ENCODE measurements at places on chromosomes 16 and 17.

- no peak for DNase-seq
Measured at GRCh38 chr17:44417553-44417952, 28.1 kb upstream of the ITGA2B start.

DNA sequence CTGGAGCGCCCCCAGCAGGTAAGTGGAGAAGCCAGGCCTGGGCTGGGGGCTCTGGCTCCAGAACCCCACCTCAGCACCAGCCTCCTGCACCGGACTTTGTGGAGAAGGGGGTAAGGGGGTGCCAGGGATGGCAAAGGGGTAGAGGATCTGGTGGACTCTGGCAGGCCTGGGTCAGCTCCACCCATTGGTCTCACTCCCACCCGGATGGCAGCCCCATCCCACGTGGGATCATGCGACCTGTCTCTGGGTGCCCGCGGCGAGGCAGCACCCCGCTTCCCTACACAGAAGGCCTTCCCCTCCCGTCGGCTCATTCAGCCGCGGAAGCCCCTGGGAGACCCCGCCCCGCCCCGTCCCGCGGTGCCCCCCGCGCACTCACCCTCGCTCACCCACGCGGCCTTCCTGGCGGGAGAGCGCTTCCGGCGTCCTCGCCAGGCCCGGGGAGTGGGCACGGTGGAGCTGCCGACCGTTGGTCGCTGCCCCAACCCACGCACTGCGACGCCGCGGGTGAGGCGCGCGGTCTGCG, 498 bp upstream of the PLEKHG4 start:
- no peak for DNase-seq

DNA sequence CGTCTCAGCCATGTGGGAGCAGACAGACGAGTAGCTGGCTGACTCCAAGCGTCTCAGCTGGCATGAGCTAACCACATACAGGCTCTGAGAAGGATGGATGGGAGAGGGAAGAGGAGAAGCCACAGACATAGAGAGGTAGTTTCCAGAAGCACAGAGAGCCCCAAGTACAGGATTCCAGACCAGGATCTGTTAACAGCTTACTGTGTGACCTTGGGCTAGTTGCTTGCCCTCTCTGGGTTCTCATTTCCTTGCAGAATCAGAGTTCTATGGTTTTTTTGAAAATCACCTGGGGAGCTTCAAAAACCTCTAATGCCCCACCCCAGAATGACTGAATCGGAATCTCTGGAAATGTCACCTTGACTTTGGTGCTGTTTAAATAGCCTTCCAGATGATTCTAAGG, 60.2 kb downstream of the ABCC6 start:
- DNase-seq, result no peak

GRCh38 chr17:3815925-3816324, 14.9 kb upstream of the ITGAE start:
- no peak for DNase-seq

DNA sequence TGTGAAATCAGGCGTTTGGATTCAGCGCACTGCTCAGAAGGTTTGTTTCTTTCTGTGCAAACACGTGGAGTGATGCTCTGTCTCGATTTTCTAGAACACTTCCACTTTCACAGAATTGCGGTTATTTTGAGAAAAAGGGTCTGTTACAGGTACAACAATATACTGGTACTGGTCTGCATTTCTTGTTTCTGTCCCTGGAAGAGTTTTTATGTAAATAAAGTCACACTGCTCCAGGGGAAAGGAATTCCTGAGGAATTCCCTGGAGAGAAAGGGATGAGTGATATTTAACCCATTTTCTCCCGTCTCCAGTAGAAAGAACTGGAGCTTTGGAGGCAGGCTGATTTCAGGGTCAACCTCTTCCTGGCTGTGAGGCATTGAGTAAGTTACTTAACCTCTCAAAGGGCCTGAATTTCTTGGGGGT, 16.2 kb upstream of the RMI2 start:
- no peak for DNase-seq

DNA sequence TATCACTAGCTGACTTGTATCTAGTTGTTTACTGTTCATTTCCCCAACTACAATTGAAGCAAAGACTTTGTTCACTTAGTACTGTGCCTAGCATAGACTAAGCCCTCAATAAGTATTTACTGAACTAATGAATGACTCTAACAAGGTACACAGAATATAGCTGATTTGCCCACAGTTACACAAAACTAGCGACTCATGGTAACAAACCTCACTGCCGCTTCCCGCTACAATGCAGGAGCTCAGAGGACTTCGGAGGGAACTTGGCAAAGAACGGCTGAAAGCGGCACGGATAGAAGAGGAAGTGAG, 524 bp downstream of the EFTUD2 start:
- DNase-seq, result no peak

DNA sequence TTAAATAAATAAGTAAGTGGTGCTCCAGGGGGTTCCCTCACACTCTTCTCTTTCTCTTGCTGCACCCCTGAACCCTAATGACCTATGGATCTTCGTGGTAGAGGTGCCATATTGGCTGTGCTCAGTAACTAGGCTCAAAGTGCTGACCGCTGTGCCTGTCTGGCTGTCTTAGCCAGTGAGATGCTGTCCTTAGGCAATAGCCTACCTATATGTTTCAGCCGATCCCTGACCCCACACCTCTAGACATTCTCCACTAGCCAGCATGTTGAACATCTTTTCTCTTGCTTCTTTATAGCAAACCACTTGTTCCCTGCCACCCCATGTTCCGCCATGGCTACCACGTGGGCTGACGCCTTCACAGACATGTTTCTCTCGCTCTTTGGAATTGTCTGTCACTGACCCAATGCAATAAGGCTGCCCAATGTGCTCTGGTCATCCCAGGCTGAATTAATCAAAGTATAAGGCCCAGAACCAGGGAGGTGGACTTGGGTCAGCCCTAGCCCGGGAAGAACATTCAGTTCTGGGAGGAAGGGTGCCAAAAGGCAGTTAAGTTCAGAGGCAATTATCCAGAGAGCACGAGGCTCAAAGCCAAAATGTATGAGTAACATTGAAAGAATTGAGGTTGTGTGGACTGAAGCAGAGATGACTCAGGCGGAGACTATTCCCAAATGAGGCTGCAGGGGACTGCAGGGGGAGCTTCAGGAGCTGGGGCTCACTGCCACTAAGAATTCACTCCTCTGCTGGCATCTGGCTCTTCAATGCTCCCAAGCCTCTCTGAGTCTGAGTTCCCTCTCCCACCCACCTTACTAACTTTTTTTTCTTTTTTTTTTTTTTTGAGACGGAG, 28.7 kb upstream of the TNRC6A start:
- peak; percentile 92 for DNase-seq

- DNase-seq, result no peak
Measured at GRCh38 chr16:50999181-50999580, 151.9 kb downstream of the SALL1 start.

GRCh38 chr16:615122-615521, 15.7 kb upstream of the WFIKKN1 start:
- no peak for DNase-seq

DNA sequence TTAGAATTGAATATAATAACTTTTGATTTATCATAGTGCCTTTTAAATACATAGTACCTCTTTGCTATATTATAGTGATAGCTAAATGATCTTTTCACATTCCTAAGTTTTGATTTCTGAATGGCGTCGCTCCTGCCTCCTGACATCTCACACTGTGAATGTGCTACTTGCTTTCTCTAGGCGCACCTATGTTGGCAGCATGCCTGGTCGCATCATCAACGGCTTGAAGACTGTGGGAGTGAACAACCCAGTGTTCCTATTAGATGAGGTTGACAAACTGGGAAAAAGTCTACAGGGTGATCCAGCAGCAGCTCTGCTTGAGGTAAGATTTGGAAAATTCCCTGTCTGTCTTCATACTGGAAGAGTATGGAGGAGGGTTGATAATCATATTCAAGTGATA, 29.8 kb upstream of the ABCC11 start:
- no peak for DNase-seq

- no peak for DNase-seq
Measured at GRCh38 chr16:12255473-12255872, 278.9 kb downstream of the SNX29 start.

DNA sequence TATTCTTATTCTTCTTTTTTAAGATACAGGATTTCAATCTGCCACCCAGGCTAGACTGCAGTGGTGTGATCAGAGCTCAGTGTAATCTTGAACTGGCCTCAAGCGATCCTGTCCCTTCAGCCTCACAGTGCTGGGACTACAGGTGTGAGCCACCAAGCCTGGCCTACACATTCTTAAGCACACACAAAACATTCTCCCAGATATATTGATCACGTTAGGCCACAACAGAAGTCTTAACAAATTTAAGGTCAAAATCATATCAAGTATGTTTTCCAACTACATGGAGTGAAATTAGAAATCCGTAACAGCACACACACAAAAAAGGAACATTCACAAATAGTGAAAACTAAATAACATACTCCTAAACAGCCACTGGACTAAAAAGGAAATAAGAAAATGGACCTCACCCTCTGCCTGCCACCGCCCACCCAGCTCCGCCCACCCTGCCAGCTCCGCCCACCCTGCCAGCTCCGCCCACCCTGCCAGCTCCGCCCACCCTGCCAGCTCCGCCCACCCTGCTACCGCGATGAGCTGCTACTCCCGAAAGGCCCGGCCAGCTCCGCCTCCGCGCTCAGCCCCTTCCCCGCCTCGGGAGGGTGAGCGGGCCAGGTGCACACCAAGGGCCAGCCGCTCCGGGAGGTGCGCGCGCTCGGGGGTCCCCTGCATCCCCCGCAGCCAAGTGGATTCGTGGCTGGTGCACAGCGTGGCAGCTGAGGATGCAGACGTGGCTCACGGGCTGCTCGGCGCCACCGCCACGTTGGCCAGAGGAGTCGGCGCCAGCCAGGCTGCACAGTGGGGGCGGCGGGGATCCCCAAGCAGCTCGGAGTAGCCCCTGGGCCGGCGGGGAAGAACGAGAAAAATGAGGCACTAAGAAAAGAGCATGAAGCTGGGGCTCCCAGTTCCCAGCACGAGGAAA, 41.2 kb downstream of the C16orf87 start:
- DNase-seq, result peak; percentile 57

DNA sequence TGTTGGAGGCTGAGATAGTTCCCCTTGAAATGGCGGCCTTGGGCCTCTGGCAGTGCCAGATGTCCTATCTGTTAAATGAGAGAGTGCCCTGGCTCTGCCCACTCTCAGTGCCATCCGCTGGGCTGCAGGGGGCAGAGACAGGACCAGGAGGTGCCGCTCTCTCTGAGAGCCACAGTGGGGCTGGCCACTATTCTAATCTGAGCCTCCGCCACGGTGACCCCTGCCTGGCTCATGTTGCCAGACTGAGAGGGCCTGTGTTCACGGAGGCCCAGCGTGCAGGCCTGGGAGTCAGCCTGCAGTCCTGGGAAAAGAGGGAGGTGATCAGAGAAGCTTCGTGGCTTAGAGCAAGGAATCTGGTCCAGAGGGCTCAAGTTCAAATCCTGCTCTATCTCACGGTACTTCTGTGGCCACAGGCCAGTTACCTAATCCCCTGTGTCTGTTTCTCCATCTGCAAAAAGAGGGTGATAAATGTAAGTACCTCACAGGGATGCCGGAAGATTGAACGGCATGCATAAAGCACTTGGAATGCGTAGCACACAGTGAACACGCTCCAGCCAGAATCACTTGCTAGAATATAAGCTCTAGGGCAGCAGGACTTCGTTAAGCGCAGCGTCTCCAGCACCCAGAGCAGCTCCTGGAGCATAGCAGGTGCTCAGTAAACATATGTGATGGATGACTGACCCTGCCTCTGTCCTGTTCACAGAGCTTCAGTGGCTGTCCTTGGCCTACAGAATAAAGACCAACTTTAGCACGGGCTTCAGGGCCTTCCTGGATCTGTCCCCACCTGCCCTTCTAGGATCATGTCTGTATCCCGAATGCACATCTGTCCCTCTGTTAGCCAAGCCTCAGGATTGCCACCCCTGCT, 6.3 kb downstream of the ATP2A3 start:
- DNase-seq, result no peak

- no peak for DNase-seq
Measured at GRCh38 chr17:27701963-27702362, 71.0 kb downstream of the LGALS9 start.

DNA sequence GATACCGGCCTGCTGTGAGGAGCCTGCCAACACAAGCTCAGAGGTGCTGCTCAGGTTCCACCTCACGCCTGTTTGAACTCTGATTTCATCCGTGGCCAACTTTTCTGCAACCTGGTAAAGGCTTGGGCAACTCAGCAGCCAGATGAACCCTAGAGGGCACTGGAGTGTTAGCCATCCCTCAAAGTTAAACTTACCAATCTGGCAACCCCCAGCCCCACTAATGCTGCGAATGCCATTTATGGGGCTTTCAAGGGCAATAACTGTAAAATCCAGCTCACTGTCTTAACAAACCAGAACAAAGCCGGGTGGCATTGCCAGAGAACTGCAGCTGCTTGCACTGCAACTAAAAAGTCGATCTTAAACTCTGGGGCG, 105.5 kb downstream of the AXIN2 start:
- no peak for DNase-seq

GRCh38 chr16:68884401-68884800, 41.1 kb downstream of the TANGO6 start:
- DNase-seq, result no peak

DNA sequence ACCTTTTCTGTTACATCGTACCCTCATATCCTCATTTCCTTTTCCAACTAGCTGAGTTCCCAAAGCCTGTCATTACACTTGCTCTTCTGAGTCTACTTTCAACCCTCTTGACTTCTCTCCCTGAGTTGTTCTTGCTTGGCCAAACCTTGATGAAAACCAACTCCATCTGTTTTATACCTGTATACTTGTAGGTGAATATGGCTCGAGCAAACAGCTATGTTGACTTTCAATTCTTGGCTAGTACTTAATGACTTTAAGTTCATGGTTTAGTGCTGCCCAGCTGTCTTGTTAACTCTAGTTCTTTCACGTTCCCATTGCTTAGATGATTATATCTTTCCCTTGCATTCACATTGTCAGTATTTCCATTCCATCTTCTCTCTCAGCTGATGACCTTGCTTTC, 14.8 kb downstream of the TANC2 start:
- DNase-seq, result no peak

GRCh38 chr17:38508954-38509771, 80.9 kb downstream of the ARHGAP23 start:
- no peak for DNase-seq

DNA sequence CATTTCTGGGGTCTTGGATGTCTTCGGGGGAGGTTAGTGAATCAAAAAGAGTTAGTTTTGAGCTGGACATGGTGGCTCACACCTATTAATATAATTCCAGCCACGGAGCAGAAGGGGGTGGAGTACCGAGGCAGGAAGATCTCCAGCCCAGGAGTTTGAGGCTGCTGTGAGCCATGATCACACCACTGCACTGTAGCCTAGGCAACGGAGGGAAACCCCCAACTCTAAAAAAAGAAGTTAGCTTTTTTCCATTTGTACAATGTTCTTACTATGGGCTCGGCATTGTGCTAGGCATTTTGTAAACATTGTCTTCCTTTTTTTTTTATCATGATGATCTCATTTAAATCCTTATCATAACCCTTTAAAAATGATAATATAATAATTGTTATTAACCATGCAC, 8.3 kb upstream of the SNF8 start:
- no peak for DNase-seq

DNA sequence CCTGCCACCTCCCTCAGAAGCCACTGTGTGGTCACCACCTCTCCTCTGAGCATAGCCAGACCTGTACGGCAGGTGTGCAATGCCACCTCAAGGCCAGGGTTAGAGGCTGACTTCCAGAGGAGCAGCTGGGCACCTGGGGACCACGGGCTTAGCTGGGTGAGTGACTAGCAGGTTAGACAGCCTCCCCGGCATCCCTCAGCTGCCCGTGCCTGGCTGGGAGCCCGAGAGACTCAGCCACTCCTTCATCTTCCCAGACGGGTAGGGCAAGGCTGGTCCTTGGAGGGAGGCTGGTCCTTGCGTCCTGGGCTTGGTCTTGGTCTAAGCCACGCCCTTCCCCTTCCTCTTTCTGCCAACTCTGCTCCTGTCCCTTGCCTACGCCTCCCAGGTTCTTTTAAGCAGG, 7.8 kb downstream of the CRHR1 start:
- no peak for DNase-seq

Data from T1000 (cell line).